AG04450 (cell line): ENCODE measurements at places on chromosomes 13 and 19.

DNA sequence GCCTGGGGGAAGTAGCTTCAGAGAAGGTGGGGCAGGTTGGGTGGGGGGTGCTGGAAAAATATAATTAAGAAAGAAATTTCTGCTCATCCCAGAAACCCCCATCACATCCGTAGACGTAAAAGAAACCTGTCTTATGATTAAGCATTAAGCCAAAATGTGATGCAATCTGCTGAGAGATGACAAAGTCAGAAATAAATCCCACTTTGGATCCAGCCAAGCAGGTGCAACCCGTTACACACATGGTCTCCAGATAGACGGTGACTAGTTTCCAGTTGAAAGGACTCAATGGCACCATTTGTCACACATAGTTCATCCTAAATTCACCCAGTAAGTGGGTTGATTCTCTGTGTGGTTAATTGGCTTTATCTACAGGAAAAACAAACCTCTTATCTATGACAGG is 34.1 kb downstream of the PSG5 start:
- no peak for DNase-seq

DNA sequence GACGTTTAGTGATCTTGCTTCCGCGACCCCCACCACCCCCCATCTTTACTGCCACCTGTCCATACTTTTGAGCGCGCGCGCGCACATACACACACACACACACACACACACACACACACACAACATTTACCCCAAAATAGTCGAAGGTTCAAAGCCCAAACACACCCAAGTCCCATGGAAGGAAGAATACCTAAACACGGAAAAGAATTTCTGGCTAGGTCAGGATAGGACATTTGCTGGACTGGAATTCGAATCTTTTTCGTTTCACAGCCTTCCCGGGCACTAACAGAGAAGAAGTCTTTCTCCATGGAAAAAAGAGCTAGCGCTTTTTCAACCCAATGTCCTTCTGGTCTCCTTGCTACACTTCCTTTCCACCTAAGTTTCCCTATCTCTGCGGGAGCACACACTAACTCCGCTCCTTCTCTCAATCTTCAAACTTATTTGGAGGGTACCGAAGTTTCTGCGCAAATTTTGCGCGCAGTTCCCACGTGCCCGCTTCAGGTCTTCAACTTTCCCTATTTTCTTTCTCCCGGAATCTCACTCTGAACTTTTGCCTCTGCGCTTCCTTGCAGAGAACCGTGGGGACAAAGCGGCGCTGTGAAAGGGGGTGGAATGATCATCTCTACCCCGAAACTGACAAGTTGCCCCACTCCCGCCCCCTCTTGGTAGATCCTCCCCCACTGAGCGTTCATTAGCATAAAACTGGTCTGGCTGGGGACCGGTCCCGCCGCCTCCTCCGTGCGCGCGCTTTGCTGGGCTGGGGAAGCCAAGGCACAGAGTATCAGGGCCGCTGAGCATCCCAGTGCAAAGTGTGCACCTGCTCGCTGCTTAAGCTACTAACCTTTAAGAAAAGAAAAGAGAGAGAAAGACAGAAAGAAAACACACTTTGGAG is 2.7 kb downstream of the DACH1 start:
- DNase-seq = no peak

GRCh38 chr13:75173457-75174356 is 308.3 kb downstream of the TBC1D4 start:
- DNase-seq = no peak

GRCh38 chr19:4016486-4016885 is 8.9 kb downstream of the PIAS4 start:
- DNase-seq = no peak

- no peak for DNase-seq
Measured at GRCh38 chr13:63308549-63309165, 1893.0 kb upstream of the PCDH20 start.

GRCh38 chr19:5645409-5645808 is 22.5 kb downstream of the SAFB start:
- no peak for DNase-seq

DNA sequence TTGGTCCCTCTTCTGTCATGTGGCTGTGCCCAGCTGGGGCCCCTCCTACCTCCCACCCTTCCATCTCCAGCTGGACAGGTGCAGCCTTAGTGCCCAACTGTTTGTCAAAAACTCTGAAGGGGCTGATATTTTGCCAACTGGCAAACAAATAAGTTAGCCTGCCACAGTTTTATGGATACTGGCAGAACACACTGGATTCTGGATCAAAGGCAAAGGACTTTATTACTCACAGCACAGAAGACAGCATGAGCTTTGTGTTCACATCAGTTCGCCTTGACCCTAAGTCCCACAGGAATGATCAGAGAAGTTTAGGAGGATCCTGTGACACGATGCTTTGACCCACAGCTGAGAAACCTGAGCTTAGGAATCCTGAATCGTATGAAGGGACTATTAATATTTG is 16.4 kb downstream of the KLK2 start:
- DNase-seq = no peak

GRCh38 chr19:45170146-45171106 is 7.6 kb downstream of the TRAPPC6A start:
- no peak for DNase-seq

GRCh38 chr19:23784274-23784673 is 25.6 kb upstream of the ZNF681 start:
- DNase-seq = no peak

DNA sequence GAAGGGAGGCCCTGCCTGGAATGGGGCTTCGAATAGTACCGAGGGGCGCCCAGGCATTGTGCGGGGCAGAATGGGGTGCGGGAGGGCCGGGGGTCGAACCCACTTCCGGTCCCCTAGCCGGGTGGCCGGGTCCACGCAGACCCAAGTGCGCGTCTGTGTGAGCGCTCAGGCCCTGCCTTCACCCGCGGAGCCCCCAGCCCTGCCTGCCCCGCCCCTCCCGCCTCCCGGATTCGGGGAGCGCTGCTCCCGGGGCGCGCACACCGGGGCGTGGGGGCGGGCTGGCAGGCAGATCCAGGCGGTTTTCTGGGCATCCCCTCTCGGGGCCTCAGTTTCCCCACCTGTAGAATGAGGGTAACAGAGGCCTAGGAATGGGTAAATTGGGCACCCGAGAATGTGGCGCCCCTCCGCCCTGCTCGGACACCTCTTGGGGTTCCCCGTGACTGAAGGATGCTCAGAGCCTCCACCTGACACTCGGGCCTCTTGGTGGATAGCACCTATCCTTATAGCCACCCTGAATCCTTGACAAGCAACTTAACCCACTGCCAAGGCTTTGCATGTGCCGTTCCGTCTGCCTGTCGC is 682 bp downstream of the PIK3R2 start:
- no peak for DNase-seq

- DNase-seq = no peak
Measured at GRCh38 chr19:51372649-51373504, at the start of gene NKG7. Gene NKG7 (minus strand): TSS chr19:51372654. CDS start chr19:51372535, 119 bp downstream.

DNA sequence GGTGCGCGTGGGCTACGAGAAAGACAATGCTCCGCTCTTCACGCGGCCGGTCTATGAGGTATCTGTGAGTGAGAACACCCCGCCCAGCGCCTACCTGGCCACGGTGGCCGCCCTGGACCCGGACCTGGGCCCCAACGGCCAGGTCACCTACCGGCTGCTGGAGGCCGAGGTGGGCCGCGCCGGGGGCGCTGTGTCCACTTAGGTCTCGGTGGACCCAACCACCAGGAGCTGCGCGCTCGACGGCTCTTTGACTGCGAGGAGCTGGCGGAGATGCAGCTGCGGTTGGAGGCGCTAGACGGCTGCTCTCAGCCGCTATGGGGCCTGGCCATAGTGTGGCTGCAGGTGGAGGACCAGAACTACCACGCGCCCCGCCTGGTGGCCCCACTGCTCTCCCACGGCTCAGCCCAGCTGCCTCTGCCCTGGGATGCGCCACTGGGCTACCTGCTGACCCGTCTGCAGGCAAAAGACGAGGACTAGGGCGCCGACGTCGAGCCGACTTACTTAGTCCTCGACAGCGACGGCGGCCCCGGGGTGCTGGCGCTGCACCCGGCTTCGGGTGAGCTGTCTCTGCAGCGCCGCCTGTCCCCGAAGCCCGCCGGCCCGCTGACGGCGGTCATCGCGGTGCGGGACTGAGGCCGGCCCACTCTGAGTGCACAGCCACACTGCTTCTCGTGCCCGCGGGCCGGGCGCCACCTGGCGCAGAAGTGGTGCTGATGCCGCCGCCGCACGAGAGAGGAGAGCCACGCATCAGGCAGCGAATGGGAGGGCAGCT is 173.0 kb downstream of the OLFM4 start:
- DNase-seq = no peak

DNA sequence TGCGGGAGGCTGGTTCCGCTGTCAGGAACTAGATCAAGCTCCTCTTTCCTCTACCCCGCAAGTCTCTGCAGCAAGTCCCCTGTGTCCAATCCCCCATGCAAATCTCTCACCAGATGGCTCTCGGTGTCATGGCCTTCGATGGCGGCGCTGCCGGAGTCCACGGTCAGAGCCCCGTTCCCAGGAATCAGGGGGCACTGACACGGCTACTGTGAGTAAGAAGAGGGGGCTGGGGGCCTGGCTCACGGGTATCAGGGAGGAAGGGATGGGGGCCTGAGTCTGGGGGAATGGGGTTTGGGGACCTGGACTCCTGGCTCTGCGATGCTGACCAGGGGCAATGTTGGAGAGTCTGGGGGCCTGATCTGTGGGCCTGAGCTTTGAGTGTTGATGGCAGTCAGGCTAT is 4.0 kb downstream of the SCAF1 start:
- DNase-seq = no peak

DNA sequence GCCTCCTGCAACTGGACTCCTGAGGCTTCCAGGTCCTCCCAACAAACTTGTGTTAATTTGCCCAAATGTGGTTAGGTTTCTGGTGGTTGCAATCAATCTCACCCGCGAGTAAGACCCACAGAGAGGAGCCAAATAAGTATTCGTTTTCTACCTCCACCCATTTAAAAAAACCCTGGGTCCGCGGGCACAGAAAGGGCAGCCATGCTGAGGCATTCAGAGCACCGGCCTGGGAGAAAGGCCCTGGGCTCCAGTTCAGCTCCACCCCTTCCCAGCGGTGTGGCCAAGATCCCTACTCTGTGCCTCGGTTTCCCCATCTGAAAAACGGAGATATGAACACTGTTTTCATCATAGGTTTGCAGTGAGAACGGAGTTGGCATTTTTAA is 56.9 kb downstream of the PEPD start:
- no peak for DNase-seq

- DNase-seq = no peak
Measured at GRCh38 chr13:102275969-102276368, 125.9 kb downstream of the FGF14 start.

- DNase-seq = no peak
Measured at GRCh38 chr13:27393101-27393500, 31.3 kb upstream of the GTF3A start.

DNA sequence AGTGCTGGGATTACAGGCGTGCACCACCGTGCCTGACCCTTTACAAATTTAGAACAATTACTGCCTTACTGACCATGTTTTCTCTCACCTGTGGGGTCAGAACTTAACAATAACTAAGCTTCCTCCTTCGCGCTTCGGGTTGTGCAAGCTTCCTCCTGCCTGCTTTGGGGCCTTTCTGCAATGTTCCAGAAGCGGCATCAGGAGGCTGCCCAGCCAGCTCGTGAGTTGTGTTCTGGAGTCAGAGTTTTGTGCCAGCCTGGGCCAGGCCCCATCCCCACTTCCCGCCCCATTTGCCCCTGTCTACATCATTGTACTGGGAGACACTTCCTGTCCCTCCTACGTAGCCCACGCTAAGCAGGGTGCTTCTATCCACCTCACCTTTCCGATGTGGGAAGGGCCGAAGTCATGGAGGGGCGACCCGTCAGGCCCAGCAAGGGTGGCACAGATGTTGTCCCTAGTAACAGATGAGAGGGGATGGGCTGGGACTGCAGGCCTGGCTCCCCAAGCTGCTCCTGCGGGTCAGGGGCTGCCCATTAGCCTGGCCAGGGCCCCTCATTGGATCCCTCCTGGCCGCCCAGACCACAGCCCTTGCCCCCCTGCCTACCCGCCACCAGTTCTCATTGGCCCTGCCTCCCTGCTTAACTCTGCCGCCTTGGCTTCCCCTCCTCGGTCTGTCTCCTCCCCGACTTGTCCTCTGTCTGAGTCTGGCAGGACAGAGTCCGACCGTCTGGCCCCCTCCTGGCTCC is 13.4 kb downstream of the UHRF1 start:
- no peak for DNase-seq

DNA sequence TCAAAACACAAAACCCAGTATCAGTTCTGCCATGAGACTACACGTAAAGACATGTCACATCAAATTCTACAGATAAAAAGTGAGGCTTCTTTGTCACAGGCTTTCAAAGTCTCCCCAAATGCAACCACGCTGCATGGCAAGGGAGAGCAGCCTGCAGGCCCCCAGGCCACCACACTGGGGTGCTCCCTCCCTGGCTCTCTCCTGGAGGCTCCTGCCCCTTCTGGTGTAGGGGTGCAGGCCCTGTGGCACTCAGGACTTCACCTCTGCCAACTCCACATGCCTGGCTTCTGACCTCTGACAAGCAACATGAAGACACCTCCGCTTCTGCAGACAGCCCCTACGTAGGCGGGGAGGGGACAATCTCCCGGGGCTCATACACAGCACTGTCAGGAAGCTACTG is 14.3 kb downstream of the AKAP8 start:
- no peak for DNase-seq

DNA sequence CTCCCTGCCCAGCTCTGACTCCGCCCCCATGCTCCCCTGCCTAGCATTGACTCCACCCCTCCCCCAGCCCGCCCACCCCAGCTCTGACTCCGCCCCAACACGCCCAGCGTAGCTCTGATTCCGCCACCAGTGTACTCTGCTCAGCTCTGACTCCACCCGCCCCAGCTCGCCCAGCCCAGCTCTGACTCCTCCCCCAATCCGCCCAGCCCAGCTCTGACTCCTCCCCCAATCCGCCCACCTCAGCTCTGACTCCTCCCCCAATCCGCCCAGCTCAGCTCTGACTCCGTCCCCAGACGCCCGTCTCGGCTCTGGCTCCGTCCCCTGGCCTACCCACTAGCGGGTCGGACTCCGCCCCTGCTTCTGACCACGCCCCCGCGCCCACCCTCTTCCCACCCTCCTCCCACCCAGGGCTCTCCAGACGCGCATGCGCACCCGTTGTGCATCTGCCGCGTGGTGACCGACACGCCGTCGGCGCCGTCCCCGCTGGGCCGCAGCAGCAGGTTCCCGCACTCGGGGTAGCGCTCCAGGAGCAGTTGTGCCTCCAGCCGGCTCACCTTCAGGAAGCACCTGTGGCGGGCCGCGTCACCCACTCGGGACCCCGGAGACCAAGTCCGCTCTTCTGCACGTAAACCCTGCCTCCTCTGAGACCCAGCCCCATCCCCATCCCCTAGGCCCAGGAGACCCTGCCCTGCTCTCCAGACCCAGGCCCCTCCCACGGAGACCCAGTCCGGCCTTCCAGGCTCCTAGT is 10.2 kb downstream of the STAP2 start:
- DNase-seq = peak; percentile 94

- no peak for DNase-seq
Measured at GRCh38 chr13:73171926-73172325, 113.1 kb downstream of the KLF5 start.

- no peak for DNase-seq
Measured at GRCh38 chr13:109770436-109770835, 15.9 kb downstream of the IRS2 start.

DNA sequence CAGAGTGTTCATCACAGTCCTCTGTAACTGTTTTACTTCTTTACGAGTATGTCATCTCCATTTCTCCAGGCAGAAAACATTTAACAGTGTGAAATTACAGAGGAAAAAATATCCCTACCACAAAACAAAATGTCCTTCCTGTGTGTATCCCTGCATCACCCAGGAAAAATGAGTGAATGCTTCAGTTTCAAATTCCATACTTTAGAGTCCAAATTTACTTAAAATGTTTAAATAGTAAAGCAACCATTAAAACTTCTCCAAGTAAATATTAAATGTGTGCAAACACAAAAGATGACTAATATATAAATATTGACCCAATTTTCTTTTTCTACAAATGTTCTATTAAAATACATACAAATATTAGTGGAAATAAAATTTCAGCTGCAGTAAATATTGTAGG is 1016.6 kb upstream of the PCDH20 start:
- no peak for DNase-seq
